Esophagus muscularis mucosa (tissue), 4 donors: ENCODE measurements at places on chromosomes 2 and 18. TPM values are rescaled to one million over a fixed set of nuclear protein-coding genes. Genes with fewer than 3 reads are reported as not detected.
A peak's percentile ranks its signal among the peaks of the same experiment; 100 is the strongest.

GRCh38 chr2:64234785-64235184 is 90.6 kb upstream of the PELI1 start:
- peaks cover 23% of the 10 kb centered on the region for H3K4me1 ChIP-seq
- no peaks in the 10 kb centered on the region for H3K36me3 ChIP-seq
- no peak overlapping the region for H3K27ac ChIP-seq

CD207 gene
- total RNA-seq: 0.26 TPM

- no peak overlapping the region for H3K4me3 ChIP-seq
These were observed 43.0 kb upstream of the CHMP1B start for GRCh38 chr18:11808001-11808855.

DNA sequence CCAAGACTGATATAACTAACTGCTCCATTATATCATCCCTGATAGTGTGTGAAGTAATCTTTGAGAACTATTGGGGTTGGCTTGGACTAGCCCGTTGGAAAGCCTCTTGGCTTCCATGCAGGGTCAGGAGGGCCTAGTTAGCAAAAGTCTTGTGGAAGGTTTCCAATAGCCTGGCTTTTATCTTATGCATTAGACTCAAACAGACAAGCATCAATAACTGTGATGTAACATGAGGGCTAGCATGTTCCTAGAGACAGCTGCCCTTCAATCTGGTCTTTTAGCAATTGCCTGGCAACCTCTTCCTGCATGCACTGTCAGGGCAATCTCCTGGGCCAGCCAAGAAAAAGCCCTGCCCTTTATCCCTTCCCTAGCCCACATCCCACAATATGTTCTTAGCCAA is 18.2 kb downstream of the SLC8A1 start:
- no peaks in the 10 kb centered on the region for H3K27me3 ChIP-seq
- H3K27ac ChIP-seq: no peak overlapping the region
- peaks cover 13% of the 10 kb centered on the region for H3K36me3 ChIP-seq
- H3K4me1 ChIP-seq: peaks cover 72% of the 10 kb centered on the region
- DNase-seq: no peak
- H3K4me3 ChIP-seq: no peak overlapping the region

DNA sequence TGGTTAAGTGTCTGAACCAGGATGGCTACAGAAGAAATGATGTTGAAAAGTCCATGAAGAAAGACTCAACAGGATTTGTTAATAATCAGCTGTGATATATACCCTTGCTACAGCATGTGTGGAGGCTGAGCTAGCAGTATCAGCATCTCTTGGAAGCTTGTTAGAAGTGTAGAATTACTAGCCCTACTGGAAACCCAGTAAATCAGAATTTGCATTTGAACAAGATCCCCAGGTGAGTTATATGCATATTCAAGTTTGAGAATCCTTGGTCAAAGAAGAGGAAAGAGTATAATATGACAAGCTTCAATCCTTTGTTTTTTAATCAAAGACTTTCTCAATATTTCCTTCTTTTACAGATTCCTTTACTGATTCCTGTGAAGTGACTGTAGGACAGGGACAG is 109.0 kb upstream of the KCNJ3 start:
- H3K4me1 ChIP-seq: peaks cover 7% of the 10 kb centered on the region
- no peak for DNase-seq
- H3K36me3 ChIP-seq: no peaks in the 10 kb centered on the region
- no peak overlapping the region for H3K27ac ChIP-seq
- no peak overlapping the region for H3K4me3 ChIP-seq

DNA sequence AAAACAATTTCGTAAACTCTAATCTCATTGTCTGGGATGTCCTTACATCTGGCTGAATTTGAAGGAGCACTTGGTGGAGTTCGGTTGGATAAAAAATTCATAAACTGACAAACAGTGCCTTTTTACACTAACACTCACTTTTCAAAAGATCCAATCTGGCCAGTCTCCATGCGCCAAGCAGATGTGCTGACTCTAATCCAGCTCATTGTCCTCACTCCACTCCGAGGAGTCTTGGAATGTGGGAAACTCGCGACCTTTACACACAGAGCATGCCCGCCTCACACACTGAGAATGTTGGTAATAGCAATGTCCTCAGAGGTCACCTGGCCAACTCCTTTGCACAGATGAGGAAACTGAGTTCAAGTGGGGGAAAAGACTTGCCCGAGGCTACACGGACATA is 66.8 kb downstream of the XDH start:
- H3K27me3 ChIP-seq: no peaks in the 10 kb centered on the region

DNA sequence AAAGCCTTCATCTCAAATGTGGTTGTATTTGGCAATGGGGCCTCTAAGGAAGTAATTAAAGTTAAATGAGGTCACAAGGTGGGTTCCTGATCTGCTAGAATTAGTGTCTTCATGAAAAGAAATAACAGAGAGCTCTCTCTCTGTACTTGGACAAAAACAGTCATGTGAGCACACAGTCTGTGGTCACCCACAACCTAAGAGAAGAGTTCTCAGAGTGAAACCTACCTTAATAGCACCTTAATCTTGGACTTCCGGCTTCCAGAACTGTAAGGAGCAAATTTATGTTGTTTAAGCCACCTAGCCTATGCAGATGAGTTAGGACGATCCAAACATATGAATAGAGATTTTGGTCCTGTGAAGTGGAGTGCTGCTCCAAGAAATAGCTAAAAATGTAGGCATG is 758.9 kb downstream of the LRRTM4 start:
- no peak overlapping the region for H3K4me3 ChIP-seq
- no peaks in the 10 kb centered on the region for H3K27me3 ChIP-seq
- no peaks in the 10 kb centered on the region for H3K36me3 ChIP-seq
- H3K4me1 ChIP-seq: no peaks in the 10 kb centered on the region

GRCh38 chr18:24799176-24799575 is 338.7 kb downstream of the HRH4 start:
- no peaks in the 10 kb centered on the region for H3K27me3 ChIP-seq
- H3K4me3 ChIP-seq: no peak overlapping the region
- H3K27ac ChIP-seq: no peak overlapping the region
- peak; percentile 2 for DNase-seq
- H3K4me1 ChIP-seq: no peaks in the 10 kb centered on the region

DARS1 gene
- total RNA-seq: 119 TPM

GRCh38 chr2:238159071-238159539 is 335 bp downstream of the ERFE start:
- no peak for DNase-seq
- H3K36me3 ChIP-seq: no peaks in the 10 kb centered on the region

DNA sequence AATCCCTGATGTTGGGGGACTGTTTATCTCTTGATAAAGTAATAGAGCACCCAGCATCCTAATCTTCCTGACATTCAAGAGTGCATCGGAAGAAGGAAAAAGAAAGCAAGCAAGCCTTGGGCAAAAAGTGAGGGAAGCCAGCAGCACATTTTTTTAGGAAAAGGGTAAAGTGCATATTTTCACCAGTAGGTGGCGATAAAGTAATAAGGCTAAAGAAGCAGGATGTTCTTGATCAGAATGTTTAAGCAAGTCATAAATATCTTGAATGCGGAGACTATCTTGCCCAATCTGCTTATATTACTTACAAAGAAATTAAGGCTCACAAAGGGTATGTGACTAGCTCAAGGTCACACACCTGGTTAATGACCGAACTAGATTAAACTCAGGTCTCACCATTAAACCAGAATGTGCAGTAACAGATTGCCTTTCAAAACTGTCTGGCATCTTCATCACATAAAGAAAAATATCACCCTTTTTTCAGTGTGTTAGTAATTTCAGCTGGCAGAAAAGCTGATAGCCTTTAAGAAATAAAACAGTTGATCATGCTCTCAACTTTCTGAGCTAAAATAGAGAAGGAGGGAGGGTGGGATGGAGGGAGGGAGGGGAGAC is 83.8 kb downstream of the VIT start:
- H3K27me3 ChIP-seq: no peaks in the 10 kb centered on the region
- no peak overlapping the region for H3K4me3 ChIP-seq
- H3K4me1 ChIP-seq: peaks cover 10% of the 10 kb centered on the region
- no peaks in the 10 kb centered on the region for H3K36me3 ChIP-seq
- no peak overlapping the region for H3K27ac ChIP-seq

LYG1 gene
- 0.57 TPM for total RNA-seq
